ENCODE measurements at places on chromosomes 5 and 9.

DNA sequence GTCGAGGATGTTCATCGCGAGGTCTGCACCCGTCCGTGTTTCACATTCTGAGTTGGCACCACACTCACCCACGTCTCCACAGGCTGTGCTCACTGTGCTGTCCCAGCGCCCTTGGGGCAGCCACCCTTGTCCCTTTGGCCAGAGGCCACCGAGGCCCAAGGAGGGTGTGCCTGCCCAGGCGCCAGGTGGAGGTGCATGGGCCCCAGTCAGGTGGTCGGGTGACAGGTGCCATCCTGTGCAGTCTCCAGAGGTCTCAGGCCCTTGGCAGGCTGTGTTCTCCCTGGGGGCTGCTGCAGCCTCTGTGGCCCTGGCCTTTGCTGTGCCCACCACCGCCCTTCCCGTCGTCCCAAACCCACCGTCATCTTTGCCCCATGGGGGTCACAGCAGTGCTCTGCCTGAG is 12.4 kb downstream of the MAN1B1 start:
- DNase-seq = no peak

- DNase-seq = no peak
These were observed 273.2 kb downstream of the FAM170A start for GRCh38 chr5:119902593-119902992.

GRCh38 chr5:126070481-126070880 is 352.7 kb upstream of the GRAMD2B start:
- no peak for DNase-seq

DNA sequence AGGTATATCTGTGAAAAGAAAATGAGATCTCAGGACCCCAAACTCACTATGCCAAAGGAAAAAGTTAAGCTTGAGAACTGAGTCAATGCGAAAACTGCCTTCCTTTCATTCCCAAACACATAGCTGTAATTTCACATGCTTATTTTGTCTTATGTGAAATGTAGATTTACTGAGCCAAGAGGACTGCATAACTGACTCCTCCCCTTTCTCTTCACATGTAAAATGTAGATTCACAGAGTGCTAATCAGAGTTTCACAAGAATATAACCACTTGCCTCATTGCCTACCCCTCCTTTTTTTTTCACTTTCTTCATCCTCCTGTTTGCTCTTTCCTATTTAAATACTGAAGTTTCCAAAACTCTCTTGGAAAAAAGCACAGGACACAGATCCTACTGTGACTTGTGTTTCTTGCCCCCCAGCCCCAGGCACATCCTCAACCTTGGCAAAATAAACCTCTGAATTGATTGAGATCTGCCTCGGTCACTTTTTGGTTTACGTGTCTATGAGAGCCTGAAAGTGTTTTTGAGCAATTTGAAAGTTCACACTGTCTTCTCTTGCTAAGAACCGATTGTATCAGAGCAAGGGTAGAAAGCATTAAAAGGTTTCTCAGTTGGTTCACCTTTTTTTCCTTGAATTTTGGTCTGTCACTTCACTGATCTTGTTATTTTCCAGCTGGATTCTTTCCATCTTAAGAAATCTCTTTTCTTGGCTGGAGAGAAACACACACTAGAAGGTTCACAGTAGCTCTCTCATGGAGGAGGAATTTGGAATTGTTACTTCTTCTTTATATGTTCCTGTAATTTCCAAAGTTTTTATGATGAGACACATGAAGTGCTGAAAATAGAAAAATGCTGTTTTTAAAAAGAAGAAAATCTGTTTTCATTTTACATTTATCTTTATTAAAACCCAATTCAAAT is 44.8 kb upstream of the SNAPC3 start:
- no peak for DNase-seq

- no peak for DNase-seq
These were observed 716 bp downstream of the PROB1 start for GRCh38 chr5:139394123-139394653.

DNA sequence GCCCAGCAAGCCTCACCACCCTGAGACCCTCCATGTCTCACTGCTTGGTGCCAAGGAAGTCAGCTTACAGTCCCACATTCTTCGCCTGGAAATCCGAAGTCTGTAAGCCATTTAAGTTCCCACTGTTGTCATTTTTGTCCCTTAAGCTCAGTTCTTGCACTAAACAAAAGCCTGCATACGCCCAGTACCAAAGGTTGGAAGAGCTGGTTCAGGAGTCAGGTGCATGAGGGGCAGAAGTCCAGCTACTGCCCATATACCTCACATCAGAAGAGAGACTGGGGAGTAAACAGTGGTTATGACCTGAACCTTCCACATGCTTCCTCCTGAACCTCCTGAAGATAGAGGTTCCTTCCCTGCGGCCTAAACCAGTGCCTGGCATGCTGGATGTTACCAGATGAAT is 146.0 kb downstream of the FRMD3 start:
- no peak for DNase-seq

GRCh38 chr9:2479056-2479565 is 142.5 kb upstream of the VLDLR start:
- DNase-seq = no peak

DNA sequence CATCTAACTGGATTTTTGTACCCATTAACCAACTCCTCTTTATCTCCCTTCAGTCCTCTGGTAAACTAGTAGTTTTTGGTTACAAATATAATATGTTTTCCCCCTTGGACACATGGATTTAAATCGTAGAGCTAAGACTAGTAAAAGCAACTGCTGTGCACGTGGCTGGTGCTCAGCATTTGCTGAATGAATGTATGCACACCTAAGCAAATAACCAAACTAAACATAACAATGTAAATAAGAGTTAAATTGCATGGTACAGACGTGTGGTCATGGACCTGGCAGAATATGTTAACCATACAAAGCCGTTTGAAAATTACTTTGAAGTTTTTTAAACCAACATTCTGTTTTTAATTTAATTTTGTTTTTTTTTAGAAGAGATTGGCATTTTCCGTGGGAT is 65.2 kb upstream of the FYB1 start:
- no peak for DNase-seq

DNA sequence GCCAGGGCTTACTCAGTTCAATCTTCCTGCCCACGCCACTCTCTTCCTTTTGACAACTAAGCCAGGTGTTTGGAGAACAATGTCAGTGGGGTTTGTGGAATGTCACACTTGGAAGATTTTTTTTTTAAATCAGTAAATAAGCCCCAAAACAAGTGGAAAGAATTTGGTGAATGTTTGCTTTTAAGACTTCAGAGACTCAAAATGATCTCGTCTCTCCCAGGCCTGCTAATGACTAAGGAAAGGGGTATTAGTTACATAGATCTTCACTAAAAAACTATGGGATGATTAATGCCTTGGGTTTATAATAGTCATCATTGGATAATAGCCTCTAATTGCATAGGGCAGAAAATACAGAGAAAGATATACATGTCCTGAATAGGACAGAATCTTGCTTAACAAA is 166.4 kb downstream of the DMRT2 start:
- no peak for DNase-seq

DNA sequence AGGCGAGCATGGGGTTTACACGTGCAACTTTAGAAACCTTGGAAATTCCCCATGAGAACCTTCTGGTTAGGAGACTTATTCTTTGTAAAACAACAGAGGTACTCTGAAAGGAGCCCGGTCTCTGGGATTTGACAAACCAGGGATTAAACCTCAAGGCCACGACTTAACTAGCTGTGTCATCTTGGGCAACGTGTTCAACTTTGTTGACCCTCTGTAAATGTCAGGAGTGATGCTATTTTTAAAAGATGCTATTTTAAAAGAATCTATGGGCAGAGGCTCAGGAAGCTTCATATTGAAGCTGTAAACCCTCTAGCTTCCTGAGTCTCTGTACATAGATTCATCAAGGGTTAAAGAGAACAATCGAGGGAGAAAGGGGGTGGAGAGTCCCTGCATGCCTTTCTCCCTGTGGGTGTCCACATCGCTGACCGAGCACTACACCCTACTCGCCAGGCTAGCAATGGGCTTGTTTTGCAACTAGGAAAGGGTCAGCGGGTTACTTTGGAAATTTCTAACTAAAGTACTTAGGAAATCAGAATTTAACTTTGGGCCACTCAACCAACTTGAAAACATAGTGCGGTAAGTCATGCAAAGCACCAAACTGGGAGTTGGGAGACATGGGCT is 2.1 kb downstream of the SLC36A2 start:
- DNase-seq = no peak

GRCh38 chr5:149682532-149683075 is 47.5 kb upstream of the PPARGC1B start:
- DNase-seq = no peak

GRCh38 chr9:115770521-115770920 is 383.1 kb upstream of the PAPPA start:
- DNase-seq = no peak

GRCh38 chr5:29518176-29518575 is 1675.3 kb upstream of the CDH6 start:
- no peak for DNase-seq

All from nucleus accumbens (tissue), 56 donors.